ENCODE measurements at places on chromosomes 7 and 10.

DNA sequence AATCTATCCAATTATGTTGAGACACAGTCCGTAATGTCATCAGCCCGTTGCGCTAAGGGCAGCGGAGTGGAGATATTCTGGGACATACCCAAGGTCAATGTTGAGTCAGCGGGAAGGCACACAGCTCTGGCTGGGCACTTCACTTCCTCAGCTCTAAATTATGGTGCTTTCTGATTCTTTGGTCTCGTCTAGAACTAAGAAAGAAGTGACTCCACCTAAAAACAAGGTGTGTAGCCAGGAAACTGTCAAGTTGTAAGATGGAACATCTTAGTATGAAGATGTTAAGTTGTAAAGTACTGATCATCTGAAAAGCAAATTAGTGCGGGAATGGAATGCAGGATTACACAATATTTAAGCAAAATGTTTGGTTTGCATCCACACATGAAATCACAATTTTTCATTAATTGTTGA, 43.1 kb downstream of the BAIAP2L1 start:
- DNase-seq: peak; percentile 61

DNA sequence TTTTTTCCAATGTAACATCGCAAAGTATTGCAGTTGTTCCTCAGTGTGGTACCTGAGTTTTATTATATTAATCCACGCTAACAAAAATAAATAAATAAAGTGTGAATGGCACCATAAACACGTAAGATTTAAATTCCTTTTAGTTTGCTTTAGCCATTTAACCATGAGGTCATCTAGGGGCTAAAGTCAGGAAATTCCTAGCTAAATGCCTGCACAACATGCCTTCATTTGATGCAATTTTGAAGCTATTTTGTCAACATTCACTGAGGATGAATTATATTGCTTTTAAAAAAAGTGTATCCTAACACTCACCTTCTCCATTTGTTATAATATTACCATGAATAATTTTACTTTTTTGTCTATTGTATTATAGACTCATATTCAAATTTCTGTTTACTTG, 714.4 kb downstream of the GATA3 start:
- DNase-seq: no peak

GRCh38 chr7:155282671-155283070, 15.0 kb upstream of the INSIG1 start:
- no peak for DNase-seq

DNA sequence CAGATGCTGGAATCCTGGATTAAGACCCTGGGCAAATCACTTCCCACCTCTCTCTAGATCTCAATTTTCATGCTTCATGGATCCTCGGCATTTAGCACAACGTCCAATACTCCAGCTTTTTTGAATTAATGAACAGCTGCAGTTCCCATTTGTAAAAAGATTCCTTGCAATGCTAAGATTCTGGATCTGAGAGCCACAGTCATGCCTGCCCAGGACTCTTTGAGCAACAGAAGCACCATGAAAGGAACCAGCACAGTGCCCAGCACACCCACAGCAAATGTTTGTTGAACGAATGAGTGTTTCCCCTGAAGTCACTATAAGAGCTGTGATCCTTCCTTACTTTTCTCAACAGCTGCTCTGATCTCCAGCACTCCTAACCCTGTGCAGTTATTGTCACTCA, 20.8 kb upstream of the DDIT4 start:
- no peak for DNase-seq

DNA sequence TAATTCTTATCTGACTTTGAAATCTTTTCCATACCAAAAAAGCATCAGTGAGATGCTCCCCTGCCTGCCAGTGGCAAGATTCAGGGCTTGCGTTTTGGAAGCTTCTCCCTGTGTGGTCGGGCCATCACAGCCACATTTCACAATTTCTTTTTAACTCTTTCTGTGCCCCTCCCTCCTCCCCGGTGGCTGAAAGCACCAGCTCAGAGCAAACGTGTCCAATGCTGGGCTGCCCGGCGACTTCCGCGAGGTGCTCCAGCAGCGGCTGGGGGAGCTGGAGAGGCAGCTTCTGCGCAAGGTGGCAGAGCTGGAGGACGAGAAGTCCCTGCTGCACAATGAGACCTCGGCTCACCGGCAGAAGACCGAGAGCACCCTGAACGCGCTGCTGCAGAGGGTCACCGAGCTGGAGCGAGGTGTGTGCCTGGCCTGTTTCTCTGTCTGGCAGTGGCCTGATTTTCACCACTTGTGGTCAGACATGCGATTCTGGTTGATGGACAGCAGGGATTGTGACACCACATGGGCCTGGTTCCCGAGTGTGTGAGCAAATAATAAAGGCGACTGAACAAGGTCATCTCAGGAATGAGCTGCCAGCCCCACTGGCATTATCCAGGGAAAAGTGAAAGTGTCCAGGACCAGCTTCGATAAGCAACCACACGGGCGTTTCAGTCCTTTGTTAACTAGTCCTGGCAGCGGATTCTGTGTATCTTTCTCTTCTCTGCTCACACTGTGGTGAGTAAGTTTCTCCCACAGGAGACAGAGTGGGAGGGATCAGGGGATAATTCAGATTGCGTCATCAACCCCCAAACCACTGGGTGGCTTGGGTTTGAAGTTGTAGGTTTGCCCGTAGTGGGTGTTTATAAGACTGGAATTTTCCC, 2.6 kb downstream of the NPTX2 start:
- DNase-seq: peak; percentile 85

- no peak for DNase-seq
These were observed 43.5 kb downstream of the NHLRC2 start for GRCh38 chr10:113897693-113898618.

DNA sequence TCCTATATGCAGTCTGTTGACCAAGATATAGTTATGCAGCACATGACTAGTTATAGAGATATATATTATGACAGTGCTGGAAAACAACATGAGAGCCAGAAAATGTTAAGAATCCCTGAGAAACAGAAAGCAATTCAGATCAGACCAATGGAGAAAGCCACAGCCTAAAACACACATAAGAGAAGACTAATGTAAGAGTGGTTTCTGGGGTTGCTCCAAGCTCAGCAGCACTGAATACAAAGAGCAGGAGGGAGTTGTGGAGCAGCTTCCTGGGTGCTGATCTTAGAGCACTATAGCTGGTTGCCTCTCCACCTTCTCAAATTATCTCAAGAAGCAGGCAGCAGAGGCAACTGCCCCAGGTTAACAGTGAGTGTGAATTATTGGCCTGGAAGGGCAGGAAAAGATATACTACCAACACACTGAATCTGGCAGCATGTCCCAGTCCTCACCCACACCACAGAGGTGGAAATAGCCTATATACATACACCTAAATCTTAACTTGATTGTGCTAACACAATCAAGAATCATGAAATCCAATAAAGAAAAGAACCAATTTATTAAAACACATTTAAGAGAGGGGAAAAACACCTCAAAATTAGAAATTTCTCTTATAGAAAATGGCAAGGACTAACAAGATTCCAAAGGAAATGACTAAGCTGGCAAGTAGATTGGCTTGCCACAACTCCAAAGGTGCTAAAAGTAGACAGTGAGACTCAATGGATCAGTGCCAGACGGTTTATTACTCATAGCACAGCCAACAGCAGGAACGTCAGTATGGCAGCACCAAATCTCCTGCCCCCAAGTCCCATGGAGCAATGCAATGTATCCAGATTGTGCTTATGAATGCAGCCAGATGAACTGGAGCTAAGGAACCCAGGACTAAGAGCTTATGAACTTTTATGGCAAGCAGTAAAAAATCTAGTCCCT, 5.1 kb downstream of the PTTG1IP2 start:
- peak; percentile 86 for DNase-seq

DNA sequence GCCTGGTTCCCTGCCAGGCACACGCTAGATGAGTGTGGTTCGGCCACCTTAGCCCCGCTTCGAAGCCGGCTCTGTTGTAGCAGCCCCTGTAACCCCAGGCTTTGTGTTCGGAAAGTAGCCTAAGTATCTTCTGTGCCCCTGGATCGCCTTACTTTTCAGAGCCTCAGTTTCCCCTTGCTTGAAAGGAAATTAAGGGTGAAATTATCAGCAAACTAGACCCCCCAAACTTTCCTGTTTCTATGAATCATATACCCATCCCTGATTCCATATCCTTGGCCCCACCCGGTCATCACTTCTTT, 312 bp downstream of the PDCD11 start:
- DNase-seq: no peak

GRCh38 chr10:23095966-23096801, 805 bp downstream of the MSRB2 start:
- peak; percentile 23 for DNase-seq

DNA sequence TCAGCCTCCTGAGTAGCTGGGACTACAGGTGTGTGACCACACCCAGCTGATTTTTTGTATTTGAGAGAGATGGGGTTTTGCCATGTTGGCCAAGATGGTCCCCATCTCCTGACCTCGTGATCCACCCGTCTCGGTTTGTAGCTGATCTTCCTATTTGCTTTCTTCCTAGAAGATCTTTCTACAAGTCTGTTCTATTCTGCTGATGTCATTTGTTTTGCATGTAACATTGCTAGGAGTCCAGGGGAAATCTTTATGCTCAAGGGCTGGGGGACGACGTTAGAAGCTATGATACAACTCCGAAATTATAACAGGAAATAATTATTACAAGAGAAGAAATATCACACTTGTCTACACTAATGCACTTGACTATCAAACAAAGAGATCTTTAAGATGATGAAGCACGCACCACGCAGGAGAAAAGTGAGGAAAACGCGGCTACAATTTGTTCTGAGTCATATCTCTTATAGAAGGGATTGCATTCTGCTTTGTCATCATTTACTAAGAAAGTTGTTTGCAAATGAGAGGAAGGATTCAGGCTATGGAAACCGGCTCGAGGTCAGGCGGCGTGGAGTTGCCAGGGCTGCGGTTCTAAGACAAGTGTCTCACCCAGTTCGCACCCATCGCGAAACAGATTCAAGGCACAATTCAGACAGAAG, 103.0 kb upstream of the CARD11 start:
- DNase-seq: peak; percentile 77

DNA sequence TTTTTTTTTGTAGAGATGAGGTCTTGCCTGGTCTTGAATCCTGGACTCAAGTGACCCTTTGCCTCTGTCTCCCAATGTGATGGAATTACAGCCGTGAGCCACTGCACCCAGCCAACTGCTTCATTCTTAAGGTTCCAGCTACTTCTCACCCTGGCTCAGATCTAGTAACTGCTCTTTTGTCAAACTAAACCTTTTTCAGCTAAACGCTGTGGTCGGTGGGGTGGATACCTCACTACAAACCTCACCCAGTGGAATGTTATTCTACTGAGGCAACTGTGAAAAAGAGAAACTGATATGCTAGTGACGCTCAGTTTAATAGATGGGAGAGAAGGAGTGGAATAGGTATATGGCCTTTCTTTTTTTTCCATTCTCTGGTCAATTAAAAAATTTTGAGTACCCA, 1.7 kb upstream of the MRLN start:
- no peak for DNase-seq

- no peak for DNase-seq
These were observed 33.3 kb upstream of the ARMS2 start for GRCh38 chr10:122421054-122421625.

DNA sequence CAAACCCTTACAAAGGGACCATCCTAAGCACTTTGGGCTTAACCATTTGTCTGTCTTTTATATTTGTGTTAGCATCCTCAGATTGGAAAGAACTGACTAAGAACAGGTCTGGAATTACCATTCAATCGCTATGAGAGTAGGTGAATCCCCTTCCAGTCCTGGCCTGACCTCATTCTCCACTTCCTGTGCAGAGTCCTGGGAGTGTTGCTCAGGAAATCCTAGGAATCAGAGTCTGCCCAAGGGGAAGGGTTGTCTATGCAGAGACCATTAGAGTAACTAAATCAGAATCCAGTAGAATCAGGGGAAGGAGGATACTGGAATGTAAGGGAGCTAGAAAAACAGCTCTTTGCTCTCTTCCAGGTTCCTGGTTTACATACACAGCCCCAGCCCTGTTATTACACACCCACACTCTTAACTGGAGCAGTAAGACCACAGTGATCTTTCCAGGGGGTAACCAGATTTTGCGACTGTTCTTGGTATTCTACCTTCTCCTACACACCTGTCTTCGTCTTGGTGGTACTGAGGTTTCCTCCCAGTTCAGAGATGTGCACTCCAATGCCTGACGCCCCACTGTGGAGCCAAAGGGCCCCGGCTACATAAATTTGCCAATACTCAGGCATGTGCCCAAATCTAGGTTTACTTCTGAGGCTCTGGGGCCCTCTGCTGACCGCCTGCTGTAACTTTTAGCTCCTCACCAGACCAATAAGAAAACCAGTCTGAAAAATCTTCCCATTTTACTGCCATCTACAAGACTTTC, 103.7 kb downstream of the RNF216 start:
- DNase-seq: peak; percentile 68

DNA sequence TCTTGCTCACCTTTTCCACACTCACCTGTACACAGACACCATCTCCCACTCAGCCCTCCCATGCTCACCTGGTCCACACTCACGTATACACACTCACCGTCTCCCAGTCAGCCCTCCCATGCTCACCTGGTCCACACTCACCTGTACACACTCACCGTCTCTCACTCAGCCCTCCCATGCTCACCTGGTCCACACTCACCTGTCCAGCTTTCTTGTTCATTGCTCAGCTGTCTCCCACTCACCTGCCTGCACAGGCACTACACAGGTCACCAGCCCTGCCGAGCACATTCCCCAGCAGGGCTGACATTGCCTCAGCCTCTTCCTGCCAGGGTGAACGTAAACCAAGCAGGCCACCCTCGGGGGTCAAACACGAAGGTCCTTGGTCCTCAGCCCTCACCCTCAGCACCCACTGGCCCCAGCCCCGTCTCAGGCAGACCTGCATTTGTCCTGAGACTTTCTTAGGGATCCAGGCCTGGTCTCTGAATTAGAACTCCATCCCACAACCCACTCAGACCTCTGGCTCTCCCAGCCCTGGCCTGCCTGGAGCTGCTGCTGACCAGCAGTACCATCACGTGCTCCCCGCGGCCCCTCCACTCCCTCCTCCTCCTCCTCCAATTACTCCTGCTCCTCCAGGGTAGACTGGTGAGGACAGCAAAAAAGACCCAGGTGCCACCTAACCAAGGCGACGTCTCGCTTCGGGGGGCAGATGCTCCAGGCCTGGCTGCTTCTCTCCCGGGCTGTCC, 12.8 kb upstream of the DNAAF5 start:
- DNase-seq: no peak

GRCh38 chr10:74593470-74593869, 232.9 kb upstream of the KAT6B start:
- no peak for DNase-seq

GRCh38 chr10:11106621-11107374, 89.1 kb downstream of the CELF2 start:
- no peak for DNase-seq

DNA sequence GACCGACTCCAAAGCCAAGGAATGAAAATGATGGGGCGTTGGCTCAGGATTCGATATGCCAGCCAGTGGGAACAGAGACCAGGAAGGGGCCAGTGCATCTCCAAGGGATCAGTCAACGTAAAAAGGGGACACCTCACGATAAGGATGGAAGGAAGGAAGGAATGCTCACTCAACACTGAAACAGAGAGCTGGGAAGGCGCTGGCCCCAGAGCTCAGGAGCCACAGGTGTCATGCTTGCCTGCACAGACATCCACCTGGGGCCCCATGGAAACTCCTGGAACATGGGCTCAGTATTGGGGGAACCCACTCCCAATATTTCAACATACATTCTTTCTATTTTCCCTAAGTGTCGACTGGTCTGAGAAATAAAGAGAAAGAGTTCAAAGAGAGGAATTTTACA, 5.3 kb downstream of the MMRN2 start:
- DNase-seq: no peak

Data from urothelium cell line (cell line).